ENCODE measurements at places on chromosomes 11 and 22.

- DNase-seq: no peak
Measured at GRCh38 chr11:106061954-106062949, 14.9 kb downstream of the KBTBD3 start.

DNA sequence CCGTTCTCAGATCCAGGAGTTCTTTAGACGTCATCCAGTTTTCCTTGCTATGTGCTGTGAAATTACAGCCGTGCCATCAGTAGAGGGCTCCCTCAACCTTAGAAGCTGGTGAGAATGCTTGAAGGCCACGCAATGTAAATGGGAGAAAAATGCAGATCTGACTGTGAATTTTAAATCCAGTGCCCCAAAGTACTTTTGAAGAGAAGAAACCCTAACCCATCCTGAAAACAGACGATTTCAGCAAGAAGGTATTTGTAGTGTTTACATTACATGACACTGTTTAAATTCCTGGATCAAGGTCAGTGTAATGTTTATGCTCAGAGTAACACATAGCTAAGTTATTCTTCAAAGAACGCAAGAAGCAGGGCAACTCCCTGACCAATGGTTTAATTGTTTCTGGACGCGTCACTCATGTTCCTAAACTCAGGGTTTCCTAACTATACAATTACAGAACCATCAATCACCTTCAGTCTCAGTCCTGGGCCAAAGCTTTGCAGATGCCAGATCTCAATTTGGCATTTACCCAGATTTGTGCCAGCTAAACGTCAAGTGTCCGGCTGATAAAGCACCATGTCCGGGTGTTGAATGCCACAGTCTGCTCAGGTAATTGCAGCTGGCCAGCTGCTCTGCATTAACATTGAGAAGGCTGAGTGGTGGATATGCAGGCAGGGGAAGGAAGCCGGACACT, 38.2 kb downstream of the ADAMTS8 start:
- DNase-seq: peak; percentile 84

DNA sequence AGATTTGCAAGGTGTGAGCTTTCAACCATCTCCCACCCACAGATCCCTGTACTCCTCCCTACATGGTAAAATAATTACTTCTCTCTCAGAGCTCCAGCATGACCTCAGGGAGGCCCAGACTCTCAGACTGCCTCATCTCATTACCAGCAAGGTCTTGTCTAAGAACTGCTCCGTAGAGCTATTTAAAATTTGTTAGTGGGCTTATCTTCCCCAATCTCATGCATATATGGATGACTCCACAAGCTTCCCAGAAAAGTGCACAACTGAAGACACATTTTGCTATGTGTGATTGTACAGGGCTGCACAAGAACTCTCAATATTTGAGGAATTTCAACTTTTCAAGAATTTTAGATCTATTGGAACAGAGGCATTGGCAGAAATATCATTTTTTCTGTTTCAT, 230.3 kb downstream of the CSNK2A3 start:
- no peak for DNase-seq

DNA sequence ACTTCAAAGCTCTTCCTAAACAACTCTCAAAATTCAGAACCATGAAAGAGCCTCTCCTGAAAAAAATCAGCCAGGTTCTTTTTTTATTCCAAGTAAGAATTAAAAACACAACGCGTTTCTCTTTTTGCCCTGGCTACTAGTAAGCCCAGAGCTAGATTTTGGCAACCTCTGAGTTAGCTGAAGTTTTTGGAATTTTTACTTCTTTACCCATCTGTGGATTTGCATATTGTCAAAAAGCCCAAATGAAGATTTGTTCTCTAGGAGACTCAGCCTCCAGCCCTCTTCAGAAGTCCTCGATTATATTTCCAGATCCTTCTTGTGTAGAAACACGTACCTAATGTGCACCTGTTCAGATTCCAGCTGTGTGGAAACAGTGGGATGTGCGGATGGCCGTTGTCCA, 517.9 kb downstream of the TBC1D22A start:
- DNase-seq: peak; percentile 21

DNA sequence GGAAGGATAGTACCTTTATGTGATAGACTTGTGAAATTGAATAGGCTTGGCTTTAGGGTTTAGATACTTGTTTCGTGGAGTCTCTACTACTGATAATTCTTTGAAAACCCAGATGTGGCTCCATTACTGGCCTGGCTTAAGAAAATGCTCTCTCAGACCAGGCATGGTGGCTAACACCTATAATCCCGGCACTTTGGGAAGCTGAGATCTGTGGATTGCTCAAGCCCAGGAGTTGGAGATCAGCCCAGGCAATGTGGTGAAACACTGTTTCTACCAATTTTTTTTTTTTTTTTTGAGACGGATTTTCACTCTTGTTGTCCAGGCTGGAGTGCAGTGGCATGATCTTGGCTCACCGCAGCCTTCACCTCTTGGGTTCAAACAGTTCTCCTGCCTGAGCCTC, 40.9 kb downstream of the ATG13 start:
- DNase-seq: no peak

GRCh38 chr22:27727673-27728451, 73.7 kb downstream of the MN1 start:
- DNase-seq: no peak

GRCh38 chr11:96309016-96309642, 33.9 kb downstream of the MAML2 start:
- no peak for DNase-seq

GRCh38 chr22:39471381-39472141, 14.7 kb downstream of the MGAT3 start:
- no peak for DNase-seq

- no peak for DNase-seq
Measured at GRCh38 chr11:45304992-45305335, 18.8 kb upstream of the SYT13 start.

- no peak for DNase-seq
Measured at GRCh38 chr11:92204731-92205130, 19.9 kb upstream of the FAT3 start.

GRCh38 chr22:45578524-45579147, 76.0 kb downstream of the FBLN1 start:
- no peak for DNase-seq

DNA sequence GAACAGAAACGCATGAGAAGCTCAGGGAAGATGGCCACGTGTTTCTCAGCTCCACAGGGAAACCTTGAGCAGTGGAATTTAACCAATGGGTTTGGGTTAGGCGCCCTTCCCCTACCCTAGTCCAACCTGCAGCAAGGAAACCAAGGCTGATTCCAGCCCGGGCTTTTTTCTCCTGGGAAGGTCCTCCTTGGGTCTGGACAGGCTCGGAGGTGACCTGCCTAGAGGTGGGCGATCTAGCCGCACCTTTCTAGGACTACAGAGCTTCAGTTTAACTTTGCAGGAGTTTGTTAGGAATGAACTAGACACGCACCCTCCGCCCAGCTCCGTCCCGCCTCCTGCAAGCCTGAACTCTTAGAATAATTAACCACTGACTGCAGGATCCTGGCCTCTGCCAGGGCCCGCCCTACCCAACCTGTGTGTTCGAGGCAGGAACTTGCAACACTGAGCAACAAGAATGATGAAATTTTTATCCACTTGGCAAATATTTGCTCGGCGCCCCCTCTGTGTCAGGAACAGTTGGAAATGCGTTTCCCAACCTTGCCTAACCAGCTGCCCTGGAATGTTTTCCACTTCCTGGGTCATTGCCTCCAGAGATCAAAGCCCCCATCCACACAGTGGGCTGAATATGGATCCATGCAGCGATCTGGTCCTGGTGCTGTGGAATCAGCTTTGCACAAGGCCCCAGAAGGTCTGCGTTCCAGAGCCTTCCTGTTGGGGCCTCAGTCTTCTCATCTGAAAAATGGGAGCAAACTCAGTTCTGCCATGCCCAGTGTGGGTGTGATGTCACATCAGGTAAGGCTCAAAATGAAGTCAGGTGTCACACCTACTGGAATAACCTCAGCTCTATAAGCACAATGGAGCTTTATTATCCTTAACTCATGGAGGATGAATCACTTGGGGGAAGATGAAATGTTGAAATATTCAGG, 13.3 kb downstream of the MPST start:
- peak; percentile 58 for DNase-seq

- DNase-seq: no peak
Measured at GRCh38 chr11:105268404-105269062, 129.0 kb upstream of the CARD18 start.

All from tongue (tissue), 3 donors.